Retinal pigment epithelial cell (primary cell): ENCODE measurements at places on chromosomes 1 and 21.

DNA sequence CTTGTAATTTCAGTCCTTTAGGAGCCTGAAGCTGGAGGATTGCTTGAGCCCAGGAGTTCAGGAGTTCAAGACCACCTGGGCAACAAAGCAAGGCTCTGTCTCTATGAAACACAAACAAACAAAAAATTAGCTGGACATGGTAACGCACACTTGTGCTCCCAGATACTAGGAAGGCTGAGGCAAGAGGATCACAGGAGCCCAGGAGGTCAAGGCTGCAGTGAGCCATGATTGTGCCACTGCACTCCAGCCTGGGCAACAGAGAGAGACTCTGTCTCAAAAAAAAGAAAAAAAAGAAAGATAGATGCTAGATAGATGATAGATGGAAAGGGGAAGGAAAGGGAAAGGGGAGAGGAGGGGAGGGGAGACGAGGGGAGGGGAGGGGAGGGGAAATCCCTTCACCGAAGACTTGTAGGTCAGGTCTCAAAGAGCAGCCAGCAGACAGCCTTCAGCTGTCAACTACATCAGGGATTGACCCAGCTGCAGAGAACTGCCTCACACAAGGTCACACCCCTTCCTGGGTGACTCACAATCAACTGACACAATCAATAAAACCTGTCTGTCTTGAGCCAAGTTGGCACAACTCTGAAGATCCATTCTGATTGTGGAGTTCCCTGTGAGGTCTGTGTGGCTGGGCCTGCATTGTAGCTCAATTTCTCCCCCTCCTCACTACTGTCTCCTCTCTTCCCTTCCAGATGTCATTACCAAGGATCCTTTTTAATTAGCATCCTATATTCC is 200.6 kb downstream of the RGS7 start:
- peak; percentile 29 for DNase-seq

GRCh38 chr1:43177691-43178090 is 5.6 kb downstream of the CFAP57 start:
- no peak for DNase-seq

GRCh38 chr1:4944911-4945310 is 290.5 kb downstream of the AJAP1 start:
- DNase-seq = no peak

DNA sequence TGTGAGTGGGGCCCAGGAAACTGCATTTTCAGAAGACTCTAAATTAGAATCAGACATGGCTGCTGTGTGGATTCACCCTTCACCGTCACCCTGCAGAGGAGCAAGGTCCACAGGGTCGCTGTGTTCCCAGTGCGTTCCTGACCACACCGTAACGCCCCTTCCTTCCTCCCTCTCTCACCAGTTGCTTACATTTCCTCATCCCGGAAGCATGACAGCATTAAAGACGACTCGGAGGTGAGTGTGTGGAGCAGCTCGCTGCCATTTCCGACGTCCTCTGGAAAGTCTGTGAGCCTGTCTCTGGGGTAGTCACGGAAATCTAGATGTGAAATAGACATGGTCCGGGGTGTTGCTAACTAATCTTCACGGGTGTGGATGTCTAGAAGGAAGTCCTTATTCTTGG is 45.9 kb downstream of the FAAP20 start:
- DNase-seq = no peak

- no peak for DNase-seq
Measured at GRCh38 chr1:228087771-228088251, 5.3 kb downstream of the ARF1 start.

DNA sequence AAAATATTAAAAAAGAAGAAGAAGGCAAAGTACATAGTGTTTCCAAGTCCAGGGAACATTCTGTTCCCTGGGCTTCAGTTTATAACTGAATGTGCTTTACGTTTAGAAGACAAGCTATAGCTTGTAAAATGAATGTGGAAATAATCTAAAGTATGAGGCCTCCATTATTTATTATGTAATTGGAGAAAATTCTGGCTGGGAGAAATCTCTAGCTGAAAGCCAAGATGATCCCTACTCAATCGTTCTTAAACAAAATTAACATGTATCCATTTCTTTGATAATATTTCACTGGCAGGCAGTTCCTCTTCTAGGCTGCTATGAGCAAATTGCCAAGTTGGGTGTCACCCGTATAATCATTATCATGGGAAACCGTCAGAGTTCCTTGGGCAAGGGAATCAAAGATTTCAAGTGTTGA is 52.2 kb upstream of the ETS2 start:
- DNase-seq = no peak

DNA sequence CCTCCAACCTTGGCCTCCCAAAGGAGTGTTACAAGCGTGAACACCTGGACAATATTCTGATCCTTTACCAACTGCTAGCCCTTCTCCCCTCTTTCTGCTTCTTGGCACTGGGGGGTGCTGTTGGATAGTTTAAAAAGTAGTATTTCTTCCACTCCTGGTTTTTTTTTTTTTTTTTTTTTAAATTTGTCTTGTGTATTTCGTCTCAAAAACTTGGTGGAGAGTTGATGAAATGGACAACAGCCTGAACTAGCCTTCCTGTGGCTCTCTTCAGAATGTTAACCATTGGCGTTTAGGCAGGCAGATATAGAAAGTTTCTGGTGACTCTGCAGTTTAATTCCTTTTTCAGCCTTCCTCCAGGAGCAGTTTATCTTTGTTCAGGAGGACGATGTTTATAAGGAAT is 69.7 kb upstream of the USP24 start:
- no peak for DNase-seq

DNA sequence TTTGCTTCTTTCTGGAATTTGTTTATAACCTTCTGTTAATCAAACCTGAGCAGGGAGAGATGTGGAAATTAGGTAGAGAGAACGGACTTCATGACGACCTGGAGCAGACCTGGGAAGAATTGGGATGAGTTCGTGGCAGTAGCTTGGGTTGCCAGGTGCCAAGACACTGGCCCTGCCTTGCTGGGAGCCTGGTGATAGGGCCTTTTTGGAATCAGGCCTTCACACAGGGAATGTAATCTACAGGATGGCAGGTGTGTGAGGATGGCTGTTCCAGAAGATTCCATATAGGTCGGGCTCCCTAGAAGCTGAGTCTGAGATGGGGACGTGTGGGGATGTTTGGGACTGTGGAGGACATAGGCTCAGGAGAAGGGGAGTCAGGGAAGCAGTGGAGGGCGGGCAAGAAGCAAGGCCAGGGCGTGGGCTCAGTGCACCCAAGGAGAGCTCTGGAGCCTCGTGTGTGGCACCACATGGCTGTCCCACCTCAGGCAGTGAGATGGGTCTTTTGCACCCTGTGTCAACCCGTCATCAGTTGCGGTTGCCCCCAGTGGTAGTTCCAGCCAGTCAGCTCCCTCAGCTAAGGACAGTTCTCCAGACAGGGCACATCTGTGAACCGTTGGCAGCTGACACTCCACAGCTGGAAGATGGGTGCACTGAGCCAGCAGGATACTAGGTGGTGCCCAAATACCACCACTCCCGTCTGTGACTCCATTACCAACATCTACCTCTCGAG is 395.9 kb downstream of the MATN1 start:
- DNase-seq = no peak

GRCh38 chr1:226990133-226990716 is 50.1 kb downstream of the COQ8A start:
- no peak for DNase-seq

DNA sequence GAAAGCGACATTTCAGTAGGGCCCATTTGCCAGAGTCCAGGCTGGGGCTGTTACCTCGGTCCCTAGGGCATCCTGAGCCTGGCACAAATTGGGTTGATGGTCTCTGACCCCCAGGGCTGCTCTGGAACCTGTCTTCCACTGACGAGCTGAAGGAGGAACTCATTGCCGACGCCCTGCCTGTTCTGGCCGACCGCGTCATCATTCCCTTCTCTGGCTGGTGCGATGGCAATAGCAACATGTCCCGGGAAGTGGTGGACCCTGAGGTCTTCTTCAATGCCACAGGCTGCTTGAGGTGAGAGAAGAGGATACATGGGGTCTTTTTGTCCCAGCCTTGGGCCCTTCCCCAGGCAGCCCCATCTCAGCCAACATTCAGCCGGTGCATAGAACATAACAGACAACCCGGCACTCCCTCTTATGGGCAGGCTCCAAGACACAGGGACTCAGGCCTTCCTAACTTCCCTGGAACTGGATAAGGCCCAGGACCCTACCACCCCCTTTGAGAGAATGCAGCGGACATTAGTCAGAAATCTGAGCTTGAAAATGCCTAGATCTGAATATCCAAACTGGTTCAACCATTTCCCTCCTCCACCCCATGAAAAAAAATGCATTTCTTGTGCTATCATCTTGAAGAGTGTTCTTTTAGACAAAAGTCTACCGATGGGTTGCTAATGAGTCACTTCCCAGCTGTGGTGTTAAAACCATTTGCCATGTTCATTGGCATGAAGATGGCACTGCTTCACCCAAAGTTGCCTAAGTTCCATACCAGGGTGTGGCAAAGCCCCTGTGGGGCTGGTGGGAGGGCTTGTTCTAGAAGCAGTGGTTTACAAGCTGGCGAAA is 35.4 kb downstream of the PKP1 start:
- no peak for DNase-seq

GRCh38 chr1:96587222-96587621 is 134.4 kb upstream of the PTBP2 start:
- no peak for DNase-seq

DNA sequence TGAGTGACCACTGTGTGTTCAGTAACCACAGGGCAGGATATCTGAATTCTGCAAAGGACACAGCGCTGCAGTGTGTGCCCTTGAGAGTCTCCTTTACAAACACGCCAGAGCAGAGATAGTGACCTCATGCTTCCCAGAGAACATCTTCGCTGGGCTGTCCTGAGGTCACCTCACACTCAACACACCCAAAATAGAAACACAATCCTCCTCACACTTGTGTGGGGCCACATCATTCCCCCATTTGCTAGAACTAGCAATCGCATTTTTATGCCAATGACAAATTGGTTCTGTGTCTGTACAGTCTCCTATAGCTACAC is 140.1 kb upstream of the NRIP1 start:
- DNase-seq = no peak

- DNase-seq = no peak
Measured at GRCh38 chr1:65691152-65691900, 101.4 kb upstream of the PDE4B start.
